K562 (cell line): ENCODE measurements at places on chromosomes 3 and 15. TPM values are rescaled to one million over a fixed set of nuclear protein-coding genes. Genes with fewer than 3 reads are reported as not detected.

Gene CCRL2
- 3.3 and 3.5 TPM in 2 replicates for total RNA-seq

Gene PRTG
- 0.09 and 0.18 TPM in 2 replicates for total RNA-seq

Gene SOX2
- 0.07 and 0.13 TPM in 2 replicates for total RNA-seq

Gene KIF23
- total RNA-seq = 37.9 and 41.9 TPM in 2 replicates

GRCh38 chr3:50422153-50422552 lies 62.8 kb upstream of the TMEM115 start:
- no peak overlapping the region for H3K4me3 ChIP-seq
- peaks cover 4% of the 10 kb centered on the region; the same call in 2 of the 3 replicates for H3K4me1 ChIP-seq
- DNase-seq = no peak
- H3K36me3 ChIP-seq = no peaks in the 10 kb centered on the region

DNA sequence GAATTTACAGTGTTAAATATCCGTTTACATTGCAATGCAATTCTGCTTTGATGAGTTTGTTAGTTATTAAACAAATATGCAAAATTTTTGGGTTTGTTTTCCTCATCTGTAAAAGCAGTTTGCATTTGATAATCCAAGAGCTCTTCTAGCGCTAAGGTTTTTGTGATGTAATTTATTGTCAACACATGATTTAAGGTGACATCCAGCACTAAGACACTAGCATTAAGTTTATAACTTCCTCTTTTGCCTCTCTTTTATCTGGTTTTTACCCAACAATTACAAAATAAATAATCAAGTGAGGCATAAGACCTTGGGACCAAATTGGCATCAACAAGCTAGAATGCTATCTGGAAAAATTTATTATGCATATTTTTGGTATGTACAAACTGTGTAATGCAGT lies 969 bp upstream of the DNAJC19 start:
- H3K4me3 ChIP-seq = no peak overlapping the region
- no peaks in the 10 kb centered on the region for H3K27me3 ChIP-seq
- peaks cover 24% of the 10 kb centered on the region for H3K36me3 ChIP-seq
- DNase-seq = no peak

- H3K27ac ChIP-seq = peak overlapping the region; percentile 18; the same call in 1 of the 3 replicates
- peaks cover 32% of the 10 kb centered on the region for H3K4me1 ChIP-seq
- no peaks in the 10 kb centered on the region for H3K36me3 ChIP-seq
- DNase-seq = no peak
These were observed 33.0 kb downstream of the LSM3 start for GRCh38 chr3:14211621-14212020.

DNA sequence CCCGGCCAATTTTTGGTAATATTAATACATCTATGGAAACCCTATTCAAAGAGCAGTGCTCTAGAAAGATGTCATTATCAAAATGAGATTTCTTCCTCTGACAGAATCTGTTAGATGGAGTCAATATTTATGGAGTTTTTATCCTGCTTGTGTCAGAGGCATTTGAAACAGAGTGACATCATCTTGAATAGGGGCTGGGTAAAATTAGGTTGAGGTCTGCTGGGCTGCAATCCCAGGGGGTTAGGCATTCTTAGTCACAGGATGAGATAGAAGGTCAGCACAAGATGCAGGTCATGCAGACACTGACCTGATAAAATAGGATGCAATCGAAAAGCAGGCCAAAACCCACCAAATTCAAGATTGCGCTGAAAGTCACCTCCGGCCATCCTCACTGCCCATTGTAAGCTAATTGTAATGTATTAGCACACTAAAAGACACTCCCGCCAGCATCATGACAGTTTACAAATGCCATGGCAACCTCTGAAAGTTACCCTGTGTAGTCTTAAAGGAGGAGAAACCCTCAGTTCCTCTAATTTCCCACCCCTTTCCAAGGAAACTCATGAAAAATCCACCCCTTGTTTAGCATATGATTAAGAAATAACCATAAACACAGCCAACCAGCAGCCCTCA lies 27.3 kb upstream of the CCDC50 start:
- H3K27me3 ChIP-seq = peaks cover 7% of the 10 kb centered on the region; the same call in 1 of the 2 replicates
- no peaks in the 10 kb centered on the region for H3K36me3 ChIP-seq
- no peak overlapping the region for H3K27ac ChIP-seq
- DNase-seq = no peak
- H3K4me1 ChIP-seq = no peaks in the 10 kb centered on the region

GRCh38 chr15:63374686-63375520 lies 6.7 kb downstream of the CA12 start:
- H3K27ac ChIP-seq = no peak overlapping the region
- H3K4me3 ChIP-seq = no peak overlapping the region
- DNase-seq = no peak
- H3K4me1 ChIP-seq = peaks cover 29% of the 10 kb centered on the region

DNA sequence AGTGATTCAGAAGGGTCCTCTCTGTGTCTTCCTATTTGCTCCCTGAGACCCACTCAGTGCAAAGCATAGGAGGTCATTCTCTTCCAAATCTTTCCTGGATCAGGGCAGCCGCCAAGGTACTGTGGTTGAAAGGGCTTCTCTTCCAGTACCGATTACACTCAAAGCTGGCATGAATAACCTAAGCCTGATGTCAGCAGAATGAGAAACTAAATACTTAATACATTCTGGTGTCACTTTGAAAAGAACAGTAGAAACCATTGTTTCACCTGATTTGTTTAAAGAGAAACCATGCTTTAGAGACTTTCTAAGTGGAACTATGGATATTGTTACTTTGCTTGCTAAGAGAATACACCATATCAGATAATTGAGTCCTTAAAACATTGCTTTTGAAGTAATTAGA lies 50.2 kb downstream of the PDHB start:
- H3K27ac ChIP-seq = no peak overlapping the region
- no peaks in the 10 kb centered on the region for H3K36me3 ChIP-seq
- no peak for DNase-seq
- no peaks in the 10 kb centered on the region; the same call in 1 of the 2 replicates for H3K4me1 ChIP-seq
- no peaks in the 10 kb centered on the region for H3K27me3 ChIP-seq
- no peak overlapping the region for H3K4me3 ChIP-seq

DNA sequence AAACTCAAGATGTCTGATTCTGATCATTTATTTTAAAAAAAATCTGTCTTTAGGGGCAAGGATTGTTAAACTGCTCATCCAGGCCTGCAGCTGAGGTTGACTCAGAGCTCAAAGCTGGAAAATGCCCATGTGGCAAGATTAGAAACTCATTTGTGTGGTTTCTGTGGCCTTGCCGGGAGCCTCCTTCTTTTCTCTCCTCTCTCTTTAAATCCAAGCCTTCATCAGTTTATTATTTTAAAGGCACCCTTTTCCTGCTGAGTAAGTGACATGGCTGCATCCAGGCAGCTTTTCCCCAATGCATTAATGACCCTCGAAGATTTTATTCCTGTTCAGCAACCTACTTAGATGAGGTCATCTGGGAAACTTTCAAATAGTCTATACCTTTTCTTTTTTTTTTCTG lies 221.3 kb upstream of the CDIN1 start:
- no peak overlapping the region for H3K4me3 ChIP-seq
- no peaks in the 10 kb centered on the region for H3K27me3 ChIP-seq
- H3K4me1 ChIP-seq = no peaks in the 10 kb centered on the region
- H3K27ac ChIP-seq = no peak overlapping the region

GRCh38 chr15:71957026-71957425 lies 146.7 kb downstream of the NR2E3 start:
- no peaks in the 10 kb centered on the region for H3K27me3 ChIP-seq
- H3K4me1 ChIP-seq = no peaks in the 10 kb centered on the region
- no peak for DNase-seq

DNA sequence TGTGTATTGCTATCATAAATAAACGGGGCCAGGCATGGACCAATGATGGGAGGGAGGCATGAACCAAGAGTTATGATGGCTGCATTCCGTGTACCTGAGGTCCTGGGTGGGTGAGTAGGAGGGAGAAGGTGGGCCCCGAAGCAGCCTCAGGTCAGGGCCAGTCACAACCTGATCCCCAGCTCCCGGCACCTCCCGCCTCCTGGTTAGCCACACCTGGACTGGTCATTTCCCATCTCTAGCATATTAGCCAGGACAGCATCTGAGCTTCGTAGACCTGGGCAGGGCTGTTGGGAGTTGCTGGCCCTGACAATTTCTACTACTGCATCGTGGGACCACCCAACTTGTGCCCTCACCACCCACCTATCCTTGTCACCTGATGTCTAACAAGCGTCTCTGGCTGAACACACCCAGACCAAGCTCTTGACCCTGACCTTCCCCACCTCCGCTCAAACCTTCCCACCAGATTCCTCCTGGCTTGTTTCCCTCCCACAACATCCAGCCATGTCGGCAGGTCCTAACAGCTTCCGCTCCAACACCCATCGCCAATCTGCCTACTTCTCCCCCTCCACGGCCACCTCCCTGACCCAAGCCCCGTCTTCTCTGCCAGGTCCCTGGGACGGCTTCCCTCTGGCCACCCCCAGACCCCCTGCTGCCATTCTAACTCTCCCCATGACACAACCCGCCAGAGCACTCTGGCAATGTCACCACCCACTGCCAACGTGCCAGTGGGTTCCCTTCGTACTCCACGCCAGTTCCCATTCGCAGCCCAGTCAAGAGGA lies 133.8 kb upstream of the IQSEC1 start:
- no peak for DNase-seq
- no peak overlapping the region for H3K4me3 ChIP-seq
- H3K27ac ChIP-seq = no peak overlapping the region
- peaks cover 89% of the 10 kb centered on the region for H3K27me3 ChIP-seq
- H3K4me1 ChIP-seq = no peaks in the 10 kb centered on the region

DNA sequence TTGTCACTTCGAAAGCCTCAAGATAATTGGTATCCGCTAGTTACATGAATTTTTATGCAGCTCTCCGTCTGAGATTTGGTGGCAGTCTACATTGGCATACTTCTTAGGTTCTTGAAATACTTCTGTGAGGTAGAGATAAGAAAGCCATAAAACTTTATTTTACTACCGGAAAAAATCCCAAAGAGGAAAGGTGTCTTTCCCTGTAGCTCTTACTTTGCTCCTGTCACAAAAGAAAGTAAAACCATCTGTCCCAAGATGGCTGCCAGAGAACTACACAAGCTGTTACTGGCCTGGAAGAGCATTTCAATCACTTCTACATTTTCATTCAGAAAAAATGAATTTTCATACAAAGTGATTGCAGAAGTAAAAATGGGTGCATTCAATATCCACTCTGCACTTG lies 214.8 kb upstream of the ST8SIA2 start:
- no peak overlapping the region for H3K27ac ChIP-seq
- peaks cover 8% of the 10 kb centered on the region; the same call in 1 of the 2 replicates for H3K27me3 ChIP-seq

- no peak overlapping the region for H3K27ac ChIP-seq
- no peak for DNase-seq
- no peaks in the 10 kb centered on the region for H3K27me3 ChIP-seq
- H3K4me1 ChIP-seq = no peaks in the 10 kb centered on the region
These were observed 623.4 kb upstream of the SGO1 start for GRCh38 chr3:20809356-20809755.
